Peyer's patch (tissue), 4 donors: ENCODE measurements at places on chromosomes 3 and 15.

DNA sequence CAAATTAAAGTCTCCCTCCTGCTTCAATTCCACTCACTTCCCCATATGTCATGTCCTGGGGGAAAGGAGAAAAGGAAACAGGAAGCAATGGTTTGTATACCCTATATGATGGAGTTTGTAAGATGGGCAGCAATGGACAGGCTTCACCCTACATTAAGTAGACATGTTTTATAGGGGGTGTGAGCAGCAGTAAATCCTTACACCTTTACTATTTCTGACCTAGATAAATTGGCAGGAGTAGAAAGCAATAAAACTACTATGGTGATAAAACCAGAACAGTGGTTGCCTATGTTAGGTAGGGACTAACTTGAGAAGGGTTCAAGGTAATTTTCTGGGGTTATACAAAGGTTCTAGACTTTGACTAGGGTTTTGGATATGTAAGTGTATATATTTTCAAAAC is 301.7 kb downstream of the GBE1 start:
- DNase-seq = no peak

GRCh38 chr3:125148016-125148812 is 64.3 kb downstream of the SLC12A8 start:
- no peak for DNase-seq

DNA sequence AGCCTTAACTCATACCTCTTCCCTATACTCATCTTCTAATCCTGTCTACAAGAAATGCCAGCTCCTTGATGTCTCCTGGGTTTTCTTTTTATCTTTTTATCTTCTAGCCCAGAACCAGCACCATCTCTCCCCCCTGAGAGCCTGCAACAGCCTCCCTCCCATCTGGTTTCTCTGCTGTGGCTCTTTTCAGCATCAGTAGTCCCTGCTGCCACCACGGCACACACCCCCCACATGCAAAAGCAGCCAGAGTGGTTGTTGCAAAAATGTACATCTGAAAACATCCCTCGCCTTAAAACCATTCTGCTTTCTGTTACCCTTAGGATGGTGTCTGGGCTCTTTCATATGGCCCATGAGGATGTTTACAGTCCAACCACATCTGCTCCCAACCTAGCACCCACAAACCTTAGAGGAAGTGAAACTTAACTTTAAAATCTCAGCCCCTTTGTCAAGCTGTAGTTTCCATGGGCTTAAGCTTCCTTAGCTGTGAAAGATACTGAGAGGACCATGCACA is 775 bp downstream of the TTC21A start:
- DNase-seq = peak; percentile 77

DNA sequence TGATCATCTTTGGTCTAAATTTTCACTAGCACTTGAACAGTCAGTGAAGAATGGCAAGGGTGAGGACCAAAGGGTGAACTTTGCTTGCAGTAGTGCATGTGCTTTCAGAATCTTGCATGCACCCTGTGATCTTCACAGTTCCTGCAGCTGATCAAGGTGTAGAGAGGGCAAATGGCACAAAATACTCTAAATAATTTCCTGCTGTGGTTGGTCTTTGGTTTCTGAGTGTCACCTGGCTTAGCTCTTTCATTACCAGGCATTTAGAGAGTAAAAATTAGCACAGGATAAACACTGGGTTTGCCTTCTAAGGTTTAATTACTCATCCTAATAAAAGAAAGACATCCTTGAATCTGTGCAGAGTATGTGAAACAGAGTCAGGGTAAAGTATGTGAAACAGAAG is 11.4 kb downstream of the TIPARP start:
- no peak for DNase-seq

- no peak for DNase-seq
These were observed 207.5 kb downstream of the RPLP1 start for GRCh38 chr15:69660114-69660513.

- DNase-seq = no peak
These were observed 59.2 kb downstream of the OXSM start for GRCh38 chr3:25849091-25849490.

DNA sequence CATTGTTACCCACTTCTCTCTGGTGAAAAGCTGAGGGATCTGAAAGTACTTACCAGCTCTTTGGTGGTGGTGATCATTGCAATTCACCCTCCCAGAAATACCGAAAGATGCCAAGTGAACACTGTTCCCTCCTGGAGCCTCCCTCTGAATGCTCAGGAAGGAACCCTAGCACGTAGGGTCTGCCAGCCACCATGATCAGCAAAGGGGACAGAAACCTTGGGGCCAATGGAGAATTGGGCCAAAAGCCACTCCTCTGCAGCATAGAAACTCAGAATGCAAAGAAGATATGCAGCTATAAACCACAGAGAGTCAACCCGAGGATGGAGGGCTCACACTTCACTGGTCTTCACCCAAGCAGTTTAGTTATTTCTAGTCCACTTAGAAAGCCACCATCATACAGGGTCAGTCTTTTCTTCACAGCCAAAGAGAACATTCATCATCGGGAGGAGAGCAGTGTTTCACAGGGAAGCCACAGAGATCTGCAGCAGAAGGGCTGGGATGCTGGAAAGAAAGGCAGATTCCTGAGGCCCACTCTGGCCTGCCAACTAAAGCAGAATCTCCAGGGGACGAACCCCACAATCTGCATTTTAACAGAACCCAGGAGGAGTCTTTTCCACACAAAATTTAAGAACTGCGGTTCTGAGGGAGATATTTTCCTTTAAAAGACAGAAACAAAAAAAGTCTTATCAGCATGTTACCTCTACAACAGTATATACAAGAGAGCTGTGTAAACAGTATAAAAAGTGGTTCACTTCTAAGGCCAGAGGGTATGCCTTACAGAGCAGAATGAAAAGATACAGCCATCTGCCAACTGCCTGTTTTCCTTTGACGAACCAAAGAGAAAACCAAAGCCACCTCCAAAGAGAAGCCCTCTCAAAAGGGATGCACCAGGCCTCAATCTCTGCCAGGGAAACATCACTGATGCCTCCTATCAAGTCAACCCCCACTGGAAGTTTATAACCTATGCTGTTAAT is 11.3 kb downstream of the TBC1D2B start:
- no peak for DNase-seq

DNA sequence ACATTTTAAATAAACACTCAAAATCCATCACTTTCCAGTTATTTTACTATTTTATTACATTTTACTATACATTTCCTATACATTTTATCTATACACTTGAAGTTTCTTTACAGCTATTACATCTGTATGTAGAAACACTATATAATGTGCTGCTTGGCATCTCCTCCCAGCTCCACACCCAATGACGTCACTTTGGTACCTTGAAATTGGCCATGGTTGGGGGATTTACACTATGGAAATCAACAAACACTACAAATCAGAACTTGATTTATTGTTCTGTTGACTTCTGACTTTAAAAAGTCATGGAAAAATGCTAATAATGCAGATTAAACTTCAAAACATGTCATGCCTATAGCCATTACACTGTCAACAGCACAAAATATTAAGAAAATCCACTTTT is 48.9 kb upstream of the STT3B start:
- DNase-seq = no peak

DNA sequence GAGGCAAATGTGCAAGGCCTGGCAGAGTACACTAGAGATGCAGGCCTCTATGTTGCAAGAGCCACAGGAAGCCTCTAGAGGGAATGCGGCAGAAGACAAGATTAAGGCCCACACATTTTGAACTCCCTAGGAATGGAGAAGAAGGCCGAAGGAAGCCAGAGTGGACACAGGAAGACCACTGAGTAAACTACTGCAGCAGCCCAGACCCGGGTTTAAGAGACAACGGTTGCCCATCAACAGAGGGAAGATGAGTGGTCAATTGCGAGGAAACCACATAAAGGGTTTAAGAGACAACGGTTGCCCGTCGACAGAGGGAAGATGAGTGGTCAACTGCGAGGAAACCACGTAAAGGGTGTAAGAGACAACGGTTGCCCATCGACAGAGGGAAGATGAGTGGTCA is 14.6 kb downstream of the CHSY1 start:
- DNase-seq = no peak

- no peak for DNase-seq
These were observed 632 bp upstream of the DHX36 start for GRCh38 chr3:154324919-154325318.

GRCh38 chr3:44136421-44136820 is 105.3 kb upstream of the TOPAZ1 start:
- DNase-seq = no peak

- DNase-seq = no peak
These were observed 51.9 kb downstream of the WWTR1 start for GRCh38 chr3:149605902-149606301.

DNA sequence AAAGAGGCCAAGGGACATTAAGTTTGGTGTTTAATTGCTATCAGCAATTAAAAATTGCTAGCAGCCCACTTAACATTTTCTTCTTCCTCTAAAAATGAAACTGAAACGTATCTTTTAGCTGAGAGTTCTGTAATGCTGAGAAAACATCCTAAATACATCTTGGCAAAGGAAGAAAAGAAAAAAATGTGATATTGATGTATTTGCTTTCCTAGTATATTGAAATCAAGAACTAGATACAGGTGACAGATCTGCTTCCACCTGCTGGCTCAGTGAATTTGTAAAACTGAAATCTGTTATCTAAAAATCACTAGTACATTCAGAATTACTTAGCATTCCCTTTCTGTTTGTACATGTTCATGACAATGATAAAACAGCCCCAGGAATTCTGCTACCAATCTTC is 283.2 kb downstream of the ZBTB20 start:
- no peak for DNase-seq

- DNase-seq = no peak
These were observed 212.4 kb upstream of the TBC1D5 start for GRCh38 chr3:17954801-17955200.

GRCh38 chr3:101803173-101803782 is 24.3 kb downstream of the NXPE3 start:
- peak; percentile 79 for DNase-seq

- no peak for DNase-seq
These were observed 1.3 kb downstream of the BNIP2 start for GRCh38 chr15:59687836-59688235.

DNA sequence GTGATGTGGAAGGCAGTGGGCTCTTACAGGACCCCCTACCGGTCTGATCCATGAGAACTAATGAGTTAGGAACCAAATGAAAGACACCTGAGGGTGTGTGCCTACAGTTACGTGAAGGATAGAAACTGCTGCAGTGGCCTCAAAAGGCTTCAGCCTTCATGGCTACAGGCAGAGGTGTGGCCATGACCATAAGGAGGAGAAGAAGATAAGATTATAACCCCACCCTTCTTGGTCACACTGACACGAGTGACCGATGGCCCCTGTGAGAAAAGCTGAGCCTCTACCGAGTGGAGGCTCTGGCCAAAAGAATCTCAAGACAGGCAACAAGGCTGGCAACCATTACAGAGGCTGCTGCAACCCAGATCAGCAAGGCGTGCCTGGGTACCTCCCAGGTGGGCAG is 6.3 kb downstream of the RFT1 start:
- DNase-seq = no peak

GRCh38 chr3:53658613-53659193 is 164.3 kb downstream of the CACNA1D start:
- DNase-seq = no peak

GRCh38 chr3:171269542-171269941 is 190.7 kb downstream of the TNIK start:
- DNase-seq = no peak

GRCh38 chr3:9649791-9650521 is 651 bp downstream of the MTMR14 start:
- DNase-seq = no peak

DNA sequence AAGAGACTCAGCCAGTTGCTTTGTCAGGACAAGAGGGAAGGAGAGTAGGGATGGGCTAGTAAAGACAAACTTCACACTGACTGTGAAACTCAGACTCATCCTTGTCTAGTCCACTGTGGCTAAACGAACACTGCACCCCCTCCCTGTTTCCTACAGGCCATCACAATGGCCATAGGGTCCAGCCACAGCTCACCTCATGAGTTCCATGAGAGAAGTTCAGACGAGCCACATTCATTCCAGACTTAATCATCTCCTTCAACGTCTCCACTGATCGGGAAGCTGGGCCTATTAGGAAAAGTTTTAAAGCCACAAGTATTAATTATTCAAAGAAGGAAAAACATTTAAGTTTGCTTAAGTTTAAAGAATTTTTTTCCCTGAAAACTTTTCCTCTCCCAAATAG is 13.8 kb downstream of the PKM start:
- DNase-seq = no peak

DNA sequence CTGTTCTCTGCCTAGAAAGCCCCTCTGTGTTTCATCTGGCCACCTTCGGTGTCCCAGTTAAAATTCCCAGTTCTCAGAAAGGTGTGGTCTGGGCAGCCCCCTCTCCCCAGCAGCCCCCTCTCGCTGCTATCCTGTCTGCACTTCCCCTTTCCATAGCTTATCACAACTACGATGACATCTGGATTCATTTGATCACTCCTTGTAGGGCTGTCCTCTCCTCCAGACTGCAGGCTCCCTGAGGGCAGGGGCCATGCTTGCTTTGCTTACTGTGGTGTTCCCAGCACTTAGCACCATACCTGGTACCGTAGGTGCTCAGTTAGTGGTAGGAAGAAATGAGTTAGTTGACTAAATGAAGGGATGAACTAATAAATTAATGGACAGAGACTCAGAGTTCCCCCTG is 26.3 kb upstream of the GOLGA6C start:
- no peak for DNase-seq

DNA sequence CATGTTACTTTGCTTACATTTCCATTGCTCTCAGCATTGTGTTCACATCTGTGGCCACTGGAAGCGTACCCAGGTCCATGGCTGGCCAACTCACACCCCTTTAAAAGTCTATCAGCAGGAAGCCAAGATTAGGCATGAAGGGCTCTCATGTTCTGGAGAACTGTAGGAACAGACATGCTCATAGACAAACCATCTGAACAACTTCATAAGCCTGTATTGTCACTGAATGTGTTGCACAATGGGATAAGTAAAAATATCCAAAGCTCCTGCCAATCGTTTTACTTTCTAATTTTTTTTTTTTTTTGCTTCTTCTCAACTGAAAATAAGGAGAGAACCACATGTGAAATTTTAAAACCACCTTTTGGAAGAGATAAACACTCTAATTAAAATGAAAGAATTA is 6.4 kb downstream of the RPLP1 start:
- DNase-seq = no peak

- no peak for DNase-seq
These were observed 859.2 kb upstream of the SEMA6D start for GRCh38 chr15:46858150-46858549.

- no peak for DNase-seq
These were observed 127.3 kb downstream of the NR2F2 start for GRCh38 chr15:96457841-96458240.
